Stimulated activated CD4-positive, alpha-beta T cell treated with anti-CD3 and anti-CD28 coated beads, Interleukin-4, amount 100 ng/mL, for 1 hour (primary cell): ENCODE measurements at places on chromosomes 5 and 9.

GRCh38 chr9:35287987-35288632 lies 126.3 kb downstream of the UNC13B start:
- no peak for DNase-seq

GRCh38 chr5:80237243-80237642 lies 18.6 kb downstream of the SERINC5 start:
- no peak for DNase-seq

GRCh38 chr5:135253601-135254178 lies 145.3 kb downstream of the MACROH2A1 start:
- DNase-seq = no peak

GRCh38 chr9:135769489-135770202 lies 67.7 kb downstream of the KCNT1 start:
- no peak for DNase-seq

DNA sequence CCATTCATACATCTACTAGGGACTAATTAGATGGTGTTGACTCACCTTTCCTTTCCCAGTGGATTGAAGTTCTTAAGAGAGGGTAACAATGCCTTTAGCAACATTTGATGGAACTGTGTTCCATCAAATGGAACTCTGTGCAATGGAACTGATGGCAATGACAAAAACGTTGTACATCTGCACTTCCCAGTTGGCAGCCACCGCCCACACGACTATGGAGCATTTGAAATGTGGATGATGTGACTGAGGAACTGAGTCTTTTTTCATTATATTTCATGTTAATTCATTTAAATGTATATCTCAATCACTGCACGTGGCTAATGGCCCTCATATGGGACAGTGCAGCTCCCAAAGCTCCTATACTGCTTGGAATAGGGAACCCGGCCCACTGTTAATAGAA lies 39.0 kb upstream of the ICE1 start:
- no peak for DNase-seq

- peak; percentile 40 for DNase-seq
Measured at GRCh38 chr9:88593537-88594185, 58.7 kb downstream of the NXNL2 start.

DNA sequence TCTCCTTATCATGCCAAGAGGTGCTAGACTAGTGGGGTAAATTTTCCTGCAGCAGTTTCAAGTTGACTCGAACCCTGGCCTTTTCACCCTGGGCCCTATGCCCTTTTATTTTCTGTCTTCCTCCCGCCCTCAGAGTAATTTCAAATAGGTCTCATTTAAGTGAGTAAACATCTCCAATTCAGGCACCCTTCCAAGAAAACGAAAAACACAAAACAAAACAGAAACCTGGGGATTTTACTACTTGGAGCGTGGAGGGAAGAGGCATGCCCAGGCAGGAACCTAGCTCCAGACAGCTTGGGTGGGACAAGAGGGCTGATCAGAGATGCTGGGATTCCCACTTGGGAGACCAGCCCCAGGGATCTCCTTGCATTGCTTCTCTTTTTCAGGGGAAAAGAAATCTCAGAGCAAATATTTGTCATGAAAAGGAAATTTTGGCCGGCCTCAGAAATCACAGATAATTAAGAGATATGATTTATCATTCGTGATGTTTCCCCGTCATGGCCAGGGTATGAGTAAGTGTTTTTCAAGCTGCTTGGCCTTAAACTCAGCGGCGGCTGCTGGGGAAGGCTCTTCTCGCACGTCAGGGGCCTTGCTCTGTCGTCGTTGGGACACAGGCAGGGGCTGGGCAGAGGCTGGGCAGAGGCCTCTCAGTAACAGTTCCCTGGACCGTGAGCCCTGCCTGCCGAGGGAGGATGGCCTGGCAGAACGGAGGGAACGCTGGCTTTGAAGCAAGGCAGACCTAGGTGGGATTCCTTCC lies 248.6 kb upstream of the KLF4 start:
- no peak for DNase-seq

DNA sequence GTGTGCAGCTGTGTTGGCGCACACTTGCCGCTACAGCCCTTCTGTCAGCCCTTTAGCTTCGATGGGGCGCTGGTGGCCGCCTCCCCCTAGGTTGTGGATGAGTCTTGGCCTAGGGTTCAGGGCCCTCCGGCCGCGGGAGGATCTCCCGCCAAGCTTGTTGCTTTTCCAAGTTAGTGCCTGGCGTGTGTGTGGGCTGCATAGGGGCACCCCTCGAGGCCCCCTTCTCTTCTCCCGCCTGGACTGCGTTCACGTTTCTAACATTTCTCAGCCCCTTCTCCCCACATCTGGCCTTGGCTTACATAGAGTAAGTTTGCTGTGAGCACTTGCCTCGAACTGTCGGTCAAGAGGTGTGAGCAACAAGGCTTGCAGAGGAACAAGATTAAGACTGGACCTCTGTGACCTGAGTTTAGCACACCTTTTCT lies 413 bp upstream of the OXCT1 start:
- DNase-seq = no peak

DNA sequence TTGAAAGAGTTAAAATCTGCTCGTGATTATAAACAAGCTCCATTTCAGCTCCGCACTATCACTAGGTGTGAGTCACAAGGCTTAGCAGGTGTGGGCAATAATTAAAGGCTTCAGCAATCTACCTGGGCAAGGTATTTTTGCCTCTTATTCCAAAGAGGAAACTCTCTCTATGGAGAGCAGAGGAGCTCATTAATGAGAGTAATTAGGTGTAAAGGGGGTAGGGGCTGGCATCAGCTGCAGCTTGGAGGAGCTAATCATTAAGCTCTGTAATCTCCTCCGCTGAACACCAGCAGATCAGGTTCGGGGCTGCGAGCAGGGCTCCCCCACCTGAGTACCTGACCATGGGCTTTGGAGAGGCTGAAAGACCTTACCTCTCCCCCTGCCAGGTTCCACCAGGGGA lies 129.2 kb downstream of the CRB2 start:
- DNase-seq = no peak

GRCh38 chr9:35619800-35620158 lies 1.6 kb upstream of the CD72 start:
- DNase-seq = no peak

GRCh38 chr5:148113243-148113642 lies 49.5 kb downstream of the SPINK5 start:
- DNase-seq = no peak

DNA sequence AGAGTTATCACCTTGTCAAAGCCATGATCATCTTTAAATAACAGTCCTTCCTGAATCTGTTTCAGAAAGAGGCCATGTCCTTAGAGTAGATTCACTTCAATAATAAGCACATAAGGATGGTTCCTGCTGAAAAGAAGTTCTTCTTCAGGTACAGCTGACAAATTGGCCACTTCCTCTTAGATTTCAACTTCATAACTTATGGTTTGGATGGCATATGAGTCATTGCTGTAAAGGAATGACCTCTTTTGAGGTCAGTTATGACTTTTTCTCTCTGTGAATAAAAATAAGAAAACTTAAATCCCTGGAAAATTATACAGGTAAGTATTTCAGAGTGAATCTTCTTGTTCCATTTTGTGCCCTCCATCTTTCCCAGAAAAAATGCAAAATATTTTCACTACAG lies 555.3 kb upstream of the ZNF462 start:
- no peak for DNase-seq

DNA sequence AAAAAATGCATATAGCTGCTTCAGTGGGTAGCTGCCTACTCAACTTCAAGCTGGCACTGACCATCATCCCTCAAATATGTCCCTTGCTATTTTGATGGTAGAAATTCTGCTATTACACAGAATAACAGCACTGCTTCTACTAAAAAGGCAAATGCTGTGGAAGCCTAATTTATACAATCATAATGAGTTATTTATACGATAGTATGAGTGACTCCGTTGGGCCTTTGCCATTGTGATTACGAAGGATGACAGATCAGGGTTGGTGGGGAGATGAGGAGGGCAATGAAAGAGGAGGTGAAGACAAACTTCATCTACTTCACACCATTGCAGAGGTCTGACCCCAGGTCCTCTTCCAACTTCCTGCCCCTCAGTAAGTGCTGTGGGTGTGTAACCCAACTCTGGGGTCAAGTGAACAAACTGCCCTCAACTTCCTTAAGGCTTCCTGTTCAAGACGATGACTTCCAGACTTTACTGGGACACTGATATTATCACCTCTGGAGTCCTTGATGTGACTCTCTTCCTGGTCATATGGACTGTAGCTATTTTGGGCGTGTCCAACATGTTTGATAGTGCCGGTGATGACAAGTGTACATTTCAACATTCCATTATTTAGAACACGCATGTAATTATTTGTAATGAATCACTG lies 74.1 kb upstream of the RPS23 start:
- no peak for DNase-seq

DNA sequence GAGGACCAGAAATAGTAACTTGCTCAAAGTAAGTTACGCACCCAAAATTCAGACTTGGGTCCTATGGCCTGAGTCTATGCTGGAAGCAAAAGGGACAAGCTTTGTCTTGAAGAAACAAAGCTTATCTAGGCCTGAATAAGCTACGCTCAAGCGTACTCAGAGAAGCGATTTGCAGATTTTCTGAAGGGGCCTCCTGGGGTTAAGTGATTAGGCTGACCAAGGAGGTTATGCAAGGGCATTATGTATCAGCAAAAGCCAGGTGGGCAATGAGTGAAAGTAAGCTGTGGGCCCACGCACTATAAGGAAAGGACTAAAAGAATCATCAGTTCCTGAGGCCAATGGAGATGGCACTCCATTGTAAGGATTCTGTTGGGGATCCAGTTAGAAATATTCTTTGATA lies 122.1 kb downstream of the SNX18 start:
- DNase-seq = no peak

DNA sequence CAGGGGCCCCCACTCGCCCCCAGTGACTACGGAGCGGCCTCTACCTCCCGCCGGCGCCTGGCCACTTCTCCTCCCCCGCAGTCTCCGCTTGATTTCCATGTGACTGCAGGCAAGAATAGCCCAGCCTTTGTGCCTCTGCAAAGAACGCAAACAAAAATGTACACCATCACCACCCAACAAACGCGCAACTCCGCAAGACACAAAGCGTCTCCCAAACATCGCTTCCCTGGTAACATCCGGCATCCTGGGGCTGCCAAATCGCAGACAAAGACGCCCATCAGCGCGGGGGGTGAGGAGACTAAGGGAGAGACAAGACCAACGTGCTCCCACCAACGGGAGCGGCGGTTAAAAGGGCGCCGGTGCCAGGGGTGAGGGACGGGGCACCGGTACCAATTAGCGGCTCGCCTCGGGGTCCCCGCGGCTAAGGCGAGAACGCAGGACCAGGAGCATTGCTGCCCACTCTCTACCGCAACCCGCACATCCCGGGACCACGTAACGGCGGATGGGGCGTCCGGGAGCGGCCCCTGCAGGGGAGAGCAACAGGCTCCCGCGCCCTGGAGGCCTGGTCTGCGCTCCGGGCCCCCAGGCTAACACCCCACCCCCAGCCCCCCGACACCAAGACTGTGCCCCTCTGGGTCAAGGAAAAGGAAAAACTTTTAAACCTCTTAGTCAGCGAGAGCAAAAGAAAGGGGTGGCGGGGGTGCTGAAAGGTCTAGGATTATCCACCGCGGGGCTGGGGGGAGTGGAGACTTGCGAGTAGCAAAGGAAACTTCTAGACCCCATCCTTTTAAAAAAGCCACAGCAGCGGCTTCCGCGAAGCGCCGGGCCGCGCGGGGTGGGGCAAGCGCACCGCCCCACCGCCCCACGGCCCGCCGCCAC lies 885 bp downstream of the MPDZ start:
- no peak for DNase-seq

- DNase-seq = no peak
Measured at GRCh38 chr5:35685161-35685560, 67.5 kb downstream of the SPEF2 start.

DNA sequence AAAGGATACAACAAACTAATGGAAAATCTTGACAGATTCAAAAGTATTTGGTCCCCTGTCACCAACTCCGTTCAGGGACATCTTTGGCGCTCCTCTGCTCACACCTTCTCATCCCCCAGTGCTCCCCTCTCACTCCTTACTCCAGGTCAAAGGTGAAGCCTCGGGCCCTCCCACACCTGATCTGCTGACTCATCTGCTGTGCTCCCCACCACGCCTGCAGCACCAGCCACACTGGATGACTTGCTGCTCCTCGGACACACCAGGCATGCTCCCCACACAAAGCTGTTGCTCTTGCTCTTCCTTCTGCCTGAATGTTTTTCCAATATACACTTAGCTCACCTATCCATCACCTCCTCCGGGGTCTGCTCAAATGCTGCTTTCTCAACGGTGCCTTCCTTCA lies 123.4 kb downstream of the ESM1 start:
- no peak for DNase-seq

DNA sequence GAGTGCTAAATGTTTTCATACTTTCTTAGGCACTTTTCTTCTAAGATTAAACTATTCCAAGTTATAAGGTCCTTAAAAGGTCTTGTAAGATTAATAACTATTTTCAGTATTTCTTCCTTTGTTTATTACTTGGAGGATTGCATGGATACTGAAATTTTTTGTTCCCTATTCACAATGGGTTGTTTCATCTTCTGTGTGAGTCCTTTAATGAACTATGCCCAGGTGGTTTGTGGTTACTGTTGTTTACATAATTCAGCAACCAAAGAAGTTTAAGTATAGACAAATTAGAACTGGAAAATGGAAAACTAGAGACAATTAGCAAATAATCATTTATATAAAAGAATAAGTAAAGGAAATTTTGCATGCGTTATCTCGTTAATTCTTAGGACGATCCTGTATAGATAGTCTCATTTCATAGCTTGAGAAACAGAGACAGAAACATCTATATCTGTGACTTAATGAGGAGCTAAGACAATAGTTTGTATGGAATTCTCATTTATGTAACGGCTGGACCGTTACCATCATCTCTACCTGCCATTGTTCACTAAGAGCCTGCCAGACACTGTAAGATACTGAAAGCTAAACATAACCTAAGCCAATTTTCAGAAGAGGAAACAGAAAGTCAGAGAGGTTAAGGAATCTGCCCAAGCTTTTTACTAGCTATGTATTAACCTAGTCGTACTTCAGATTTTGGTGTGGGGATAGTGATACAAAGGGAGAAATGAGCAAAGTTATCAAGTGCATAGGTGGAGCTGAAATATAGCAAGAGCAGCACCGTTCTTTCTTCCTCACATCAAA lies 148.2 kb downstream of the PAM start:
- no peak for DNase-seq

- no peak for DNase-seq
Measured at GRCh38 chr9:77063645-77064285, 44.3 kb downstream of the FOXB2 start.

DNA sequence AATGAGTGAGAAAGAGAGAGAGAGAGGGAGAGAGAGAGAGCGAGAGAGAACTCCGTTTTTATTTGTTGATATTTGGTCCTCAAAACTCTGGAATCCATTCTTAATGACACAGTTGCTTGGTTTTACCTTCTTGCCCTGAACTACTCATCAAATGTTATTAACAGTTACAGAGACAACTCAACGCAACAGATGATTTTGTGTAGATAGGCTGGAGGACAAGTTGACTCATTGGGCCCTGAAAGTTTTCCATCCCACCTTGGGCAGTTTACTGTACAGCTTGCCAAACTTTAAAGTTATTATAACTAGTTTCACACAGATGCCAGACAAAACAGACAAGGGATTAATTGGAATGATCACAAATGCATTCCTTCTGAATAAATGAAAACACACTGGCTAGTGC lies 339.9 kb downstream of the ARL15 start:
- DNase-seq = no peak

DNA sequence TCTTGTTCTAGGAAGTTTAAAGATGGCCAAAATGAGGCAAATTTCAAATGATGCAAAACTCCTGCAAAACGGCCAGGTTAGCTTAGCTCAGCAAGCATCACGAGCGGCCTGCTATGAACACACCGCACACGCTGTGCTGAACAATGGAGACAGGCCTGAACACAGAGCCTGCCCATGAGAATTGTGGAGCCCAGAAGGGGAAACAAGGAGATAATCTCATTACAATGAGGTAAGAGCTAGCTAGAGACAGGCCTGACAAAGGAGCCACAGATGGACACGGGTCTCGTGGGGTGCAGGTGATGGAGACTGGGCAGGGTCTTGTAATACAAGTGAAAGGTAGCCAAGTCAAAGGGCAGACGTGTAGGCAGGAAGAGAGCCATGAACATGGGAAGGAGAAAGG lies 50.2 kb downstream of the PSMB7 start:
- DNase-seq = no peak
